ENCODE measurements at places on chromosomes 13 and 19.

- no peak for DNase-seq
These were observed 136.5 kb downstream of the RAP2A start for GRCh38 chr13:97570442-97570841.

GRCh38 chr13:67769063-67769986, 539.2 kb upstream of the PCDH9 start:
- DNase-seq, result no peak

GRCh38 chr13:71644579-71644978, 222.4 kb downstream of the DACH1 start:
- no peak for DNase-seq

- no peak for DNase-seq
These were observed 8.1 kb upstream of the ADGRE2 start for GRCh38 chr19:14786421-14786851.

- DNase-seq, result no peak
These were observed 10.2 kb downstream of the KRI1 start for GRCh38 chr19:10555610-10555973.

DNA sequence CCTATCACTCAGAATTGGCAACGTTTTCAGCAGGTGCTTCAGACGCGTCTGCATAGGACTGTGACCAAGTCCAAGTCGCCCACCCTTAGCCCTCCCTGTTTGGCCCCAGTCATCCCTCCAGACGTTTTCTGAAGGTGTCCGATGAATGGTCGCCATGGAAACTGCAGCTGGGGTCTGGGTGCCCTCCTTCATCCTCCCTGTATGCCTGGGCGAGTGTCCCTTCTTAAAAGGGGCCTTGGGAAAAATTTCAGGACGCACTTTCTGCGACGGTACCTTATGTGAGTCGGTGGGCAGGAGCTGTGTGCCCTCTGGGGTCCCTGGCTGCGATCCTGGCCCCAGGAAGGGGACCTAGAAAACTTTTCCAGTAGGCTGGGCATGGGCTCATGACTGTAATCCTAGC, 25.1 kb downstream of the MAN2B1 start:
- no peak for DNase-seq

DNA sequence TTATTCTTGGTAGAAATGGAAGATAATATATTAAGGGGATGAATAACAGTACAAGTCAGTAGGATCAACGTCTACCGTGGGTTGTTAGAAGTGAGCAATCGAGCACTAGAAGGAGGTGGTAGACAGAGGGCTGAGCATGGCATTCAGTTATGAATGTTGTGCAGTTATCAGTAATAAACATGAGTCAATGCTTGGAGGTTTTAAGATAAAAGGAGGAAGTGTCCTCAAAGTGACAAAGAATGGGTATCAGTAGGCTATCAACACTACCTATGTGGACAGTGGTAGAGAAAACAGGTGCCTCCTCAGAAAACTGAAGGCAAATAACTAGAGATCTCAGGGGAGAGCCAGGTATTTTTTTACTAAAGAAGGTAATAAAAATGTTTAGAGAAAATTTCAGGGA, 1607.0 kb downstream of the PCDH9 start:
- DNase-seq, result no peak

DNA sequence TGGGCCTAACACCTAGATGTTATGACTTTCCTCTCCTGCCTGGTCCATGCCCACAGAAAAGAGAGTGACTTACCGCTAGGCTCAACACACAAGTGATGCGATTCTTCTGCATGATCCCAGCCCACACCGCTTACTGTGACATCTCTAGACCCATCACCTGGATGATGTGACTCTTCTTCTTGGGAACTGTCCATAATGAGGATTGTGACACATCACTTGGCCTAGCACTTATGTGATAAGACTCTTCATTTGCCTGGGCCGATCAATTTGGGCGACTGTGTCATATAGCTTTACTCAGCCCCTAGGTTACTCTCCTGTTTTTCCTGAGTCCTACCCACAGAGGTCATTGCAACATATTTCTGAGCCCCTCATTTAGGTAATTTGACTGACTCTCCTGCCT, 19.9 kb upstream of the ZNF681 start:
- no peak for DNase-seq

DNA sequence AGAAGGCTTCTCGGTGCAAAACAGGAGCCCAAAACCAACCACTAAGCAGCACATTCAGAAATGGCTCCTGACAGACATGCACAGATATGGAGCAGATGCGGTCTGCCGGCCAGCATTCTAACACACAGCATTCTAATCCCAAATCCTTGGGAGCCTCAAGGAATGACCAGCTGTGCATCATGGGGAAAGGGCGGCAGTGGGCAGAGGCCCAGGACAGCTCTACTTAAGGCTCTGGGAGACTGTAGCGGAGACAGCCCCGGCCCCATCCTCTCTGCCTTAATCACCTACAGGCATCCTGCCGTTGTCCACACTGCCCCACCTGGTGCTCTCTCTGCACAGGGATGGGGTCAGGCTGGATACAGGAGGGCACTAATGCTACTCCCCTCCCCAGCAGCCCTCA, 1016.0 kb downstream of the UQCRFS1 start:
- no peak for DNase-seq

GRCh38 chr19:43766755-43767043, 11.9 kb upstream of the SMG9 start:
- DNase-seq, result no peak

DNA sequence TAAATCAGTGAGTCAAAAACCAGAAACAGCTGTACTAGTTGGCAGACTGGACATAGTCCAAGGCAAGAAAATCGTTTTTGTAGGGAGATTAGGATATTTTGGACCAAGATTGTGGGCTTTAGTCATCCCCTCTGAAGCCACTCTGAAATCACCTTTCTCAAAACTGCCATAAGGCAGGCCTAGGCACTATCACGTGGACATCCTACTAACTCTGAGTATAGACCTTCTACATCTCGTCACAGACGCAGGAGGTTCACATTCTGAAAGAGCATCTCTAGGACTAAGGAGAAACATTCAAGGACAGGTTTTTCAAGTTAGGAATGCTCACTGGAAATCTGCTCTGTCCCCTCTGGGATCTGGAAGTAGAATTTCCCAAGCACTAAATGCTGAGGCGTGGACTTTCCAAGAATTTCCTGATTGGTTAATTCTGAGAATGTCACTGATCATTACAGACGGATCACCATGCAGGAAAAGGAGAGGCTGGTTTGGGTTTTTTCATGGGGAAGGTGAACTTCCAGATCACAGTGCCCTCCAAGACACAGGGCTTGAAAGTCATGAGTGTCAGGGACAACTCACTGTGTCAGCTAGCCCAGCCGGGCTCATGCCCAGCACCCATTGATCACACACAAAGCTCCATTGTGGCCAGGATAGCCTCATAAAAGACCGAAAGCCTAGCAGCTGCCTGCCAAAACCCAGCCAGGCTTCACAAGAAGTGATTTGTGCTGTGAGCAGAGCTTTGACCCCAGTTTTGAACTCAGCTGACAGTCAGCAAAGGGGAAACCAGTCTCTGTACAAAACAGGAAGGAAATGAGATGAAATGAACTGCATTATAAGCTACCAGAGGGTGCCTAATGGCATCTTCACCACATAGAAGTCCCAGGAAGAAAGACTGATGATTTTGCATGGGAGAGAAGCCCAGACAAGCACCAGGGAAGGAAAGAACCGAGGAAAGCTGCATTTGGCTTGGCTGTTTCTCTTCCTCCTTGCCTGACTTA, 2.7 kb upstream of the RUBCNL start:
- DNase-seq, result peak; percentile 59

- no peak for DNase-seq
These were observed 207.4 kb upstream of the SOX1 start for GRCh38 chr13:111859354-111860230.

- DNase-seq, result no peak
These were observed 7.1 kb downstream of the EEF2 start for GRCh38 chr19:3978145-3978544.

DNA sequence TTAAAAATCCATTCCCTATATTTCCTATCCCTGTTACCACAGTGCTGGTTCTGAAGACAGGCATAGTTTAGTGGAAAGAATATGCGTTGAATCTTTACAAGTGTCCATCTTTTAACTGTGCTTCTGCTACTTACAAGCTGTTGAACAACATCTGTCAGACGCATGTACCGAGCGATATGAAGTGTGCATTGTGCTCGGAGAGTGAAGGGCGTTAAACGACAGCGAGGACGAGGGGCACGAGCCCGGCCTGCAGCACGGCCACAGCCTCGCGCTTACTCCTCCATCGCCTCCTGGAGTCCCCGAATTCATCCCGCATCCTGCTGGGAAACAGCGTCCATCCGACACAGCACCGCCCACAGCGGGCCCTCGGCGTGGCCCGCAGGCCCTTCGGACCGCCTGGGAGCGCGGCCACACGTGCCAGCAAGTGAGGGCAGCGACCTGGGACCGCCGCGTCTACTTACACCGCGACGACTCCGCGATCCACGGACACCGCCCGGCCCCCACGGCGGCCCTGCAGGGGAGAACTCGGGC, 514 bp downstream of the PCID2 start:
- peak; percentile 28 for DNase-seq

DNA sequence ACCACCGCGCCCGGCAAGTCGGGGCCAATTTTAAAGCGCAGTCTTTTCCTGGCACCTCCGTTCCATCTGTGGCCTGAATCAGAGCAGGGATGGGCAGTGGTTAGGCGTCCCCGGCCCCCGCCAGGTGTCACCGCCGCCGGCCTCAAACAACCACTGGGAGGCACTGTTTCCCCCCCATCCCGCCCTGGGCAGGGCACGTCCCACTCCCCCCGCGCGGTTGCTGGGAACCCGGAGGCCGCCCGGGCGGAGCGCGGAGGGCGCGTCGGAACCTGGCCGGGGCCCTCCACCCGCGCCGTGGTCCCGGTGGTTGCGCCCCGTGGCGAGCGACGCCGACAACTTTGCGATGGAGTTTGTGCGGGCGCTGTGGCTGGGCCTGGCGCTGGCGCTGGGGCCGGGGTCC, at the start of gene GRIN3B:
Gene GRIN3B, plus strand, starts transcription at position 325 of the 400 bp plus-strand sequence. Its CDS starts 19 bp downstream, at position 344.
- peak; percentile 73 for DNase-seq

DNA sequence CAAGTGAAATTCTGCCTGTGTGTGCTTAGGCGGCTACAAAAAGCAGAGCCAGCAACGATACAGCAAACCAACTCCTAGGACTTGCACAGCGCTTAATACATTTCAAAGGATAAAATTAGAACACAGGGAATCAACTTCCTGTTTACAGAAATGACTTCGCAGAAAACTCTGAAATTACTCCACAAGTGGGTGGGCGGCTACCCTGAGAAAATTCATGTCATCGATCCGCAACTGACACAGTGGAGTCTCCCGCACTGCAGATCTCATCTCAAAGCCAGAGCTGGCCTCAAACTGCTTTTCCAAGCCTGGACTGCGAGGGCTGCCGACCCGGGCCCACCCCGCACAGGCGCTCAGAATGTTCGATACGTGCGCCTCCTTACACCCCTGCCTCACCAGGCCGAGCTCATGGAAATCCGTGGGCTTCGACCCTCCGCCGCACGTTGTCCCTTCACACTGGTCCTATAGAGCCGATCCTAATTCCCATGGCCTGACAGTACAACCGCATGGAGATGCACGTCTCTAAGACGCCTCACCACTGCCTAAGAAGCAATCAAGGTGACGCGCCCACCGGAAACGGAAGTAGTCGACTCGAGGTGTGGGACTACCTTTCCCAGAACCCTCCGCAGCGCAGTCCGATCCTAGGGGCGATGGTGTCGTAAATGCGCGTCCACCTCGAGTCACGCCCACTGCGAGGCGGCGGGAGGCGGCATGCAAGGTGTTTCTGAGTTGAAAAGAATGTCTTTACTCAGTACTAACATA, at the start of gene ZNF229:
Gene ZNF229, minus strand, starts transcription at position 557 of the 759 bp plus-strand sequence. CDS start 5,625 bp downstream, outside the sequence.
- peak; percentile 69 for DNase-seq

- no peak for DNase-seq
These were observed 70.5 kb downstream of the GJA3 start for GRCh38 chr13:20090349-20090748.

DNA sequence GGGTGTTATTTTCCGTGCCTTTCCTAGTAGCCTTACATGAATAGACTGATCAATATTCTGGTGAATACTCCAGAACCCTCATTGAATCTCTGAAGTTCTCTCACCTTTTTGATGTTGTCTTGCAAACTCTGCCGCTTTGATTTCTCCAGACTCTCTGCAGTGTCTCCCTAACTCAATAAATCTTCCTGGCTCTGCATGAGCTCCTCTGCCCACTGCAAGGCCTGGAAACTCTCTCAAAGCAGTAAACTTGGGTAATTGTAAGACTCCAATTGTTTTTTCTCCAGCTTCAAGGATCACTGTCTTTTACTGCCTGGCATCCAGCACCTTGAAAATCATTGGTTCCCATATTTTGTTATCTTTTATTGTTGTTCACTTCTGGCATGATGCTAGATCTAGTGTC, 198.4 kb downstream of the GPC5 start:
- no peak for DNase-seq

DNA sequence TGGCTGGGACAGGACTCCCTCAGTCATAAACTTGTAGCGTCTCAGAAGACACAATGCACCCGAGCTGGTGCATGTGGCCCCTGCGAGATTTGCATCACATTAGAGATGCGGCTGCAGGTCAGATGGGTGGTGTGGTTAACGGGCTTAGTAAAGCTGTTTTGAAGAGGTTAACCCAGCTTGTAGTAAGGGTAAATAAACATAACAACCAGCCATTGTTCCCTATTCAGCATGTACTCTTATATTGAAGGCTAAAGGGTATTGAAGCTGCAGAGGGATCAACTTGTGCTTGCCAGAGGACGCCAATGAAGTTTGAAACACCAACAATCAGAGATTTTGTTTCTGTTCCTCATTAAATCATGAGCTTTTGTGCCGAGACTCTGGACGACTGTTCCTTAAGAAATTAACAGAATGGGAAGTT, 79.4 kb downstream of the ZIC5 start:
- no peak for DNase-seq

DNA sequence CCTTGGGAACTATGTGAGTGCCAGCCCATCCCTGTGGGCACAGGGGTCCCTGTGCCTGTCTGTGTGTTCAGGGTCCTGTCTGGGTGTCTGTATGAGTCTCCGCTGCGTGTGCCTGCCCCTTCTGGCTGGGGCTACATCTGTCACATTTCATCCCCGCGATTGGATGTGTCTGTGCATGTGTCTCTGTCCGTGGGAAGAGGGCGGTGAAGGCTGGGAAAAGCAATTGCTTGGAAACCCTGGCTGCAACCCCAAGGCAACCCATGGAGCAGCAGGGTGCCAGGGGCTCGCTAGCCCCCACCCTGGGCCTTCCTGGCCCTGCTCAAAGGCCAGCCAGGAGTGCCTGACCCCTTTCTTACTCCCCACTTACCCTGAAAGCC, 1.4 kb downstream of the MAG start:
- DNase-seq, result no peak

GRCh38 chr19:33954686-33955085, 158.0 kb downstream of the KCTD15 start:
- no peak for DNase-seq

All from frontal cortex (tissue), 4 donors.